Stimulated activated CD4-positive, alpha-beta T cell treated with anti-CD3 and anti-CD28 coated beads, TNF-alpha, amount 100 ng/mL, for 1 hour (primary cell): ENCODE measurements at places on chromosomes 5 and 9.

DNA sequence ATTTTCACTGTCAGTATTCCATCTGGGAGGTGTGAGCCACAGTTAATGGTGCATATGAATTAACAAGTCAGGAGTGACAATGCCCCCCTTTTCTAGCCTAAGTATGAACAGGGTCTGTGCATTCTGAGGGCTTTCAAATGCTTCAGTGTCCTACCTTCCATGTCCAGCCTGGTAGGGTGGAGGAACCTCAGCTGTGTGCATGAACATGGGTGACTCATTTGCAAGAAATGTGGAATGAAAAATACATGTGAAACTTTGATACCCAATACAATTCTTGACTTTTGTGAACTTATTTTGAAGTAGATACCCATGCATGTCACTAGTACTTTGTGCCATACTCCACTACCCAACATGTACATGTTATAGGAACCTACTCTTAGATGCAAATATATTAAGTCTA lies 375.8 kb downstream of the SEMA5A start:
- no peak for DNase-seq

DNA sequence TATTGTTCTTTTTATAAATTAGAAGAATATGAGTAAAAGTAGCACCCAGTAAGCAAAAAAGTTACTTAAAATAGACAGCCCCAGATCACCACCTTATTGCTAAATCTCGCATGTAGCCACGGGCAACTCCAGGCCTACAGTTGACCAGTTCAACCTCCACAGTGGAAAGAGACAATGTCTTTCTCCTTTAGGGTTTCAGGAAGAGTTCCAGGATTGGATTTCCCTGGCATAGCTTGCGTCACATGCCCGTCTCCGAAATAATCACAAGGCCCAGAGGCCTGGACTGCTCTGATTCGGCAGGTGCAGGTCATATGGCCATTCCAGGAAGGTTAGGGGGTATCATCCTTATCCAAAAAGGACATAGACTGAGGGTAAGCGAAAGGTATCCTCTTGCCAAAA lies 9.9 kb upstream of the PFDN1 start:
- no peak for DNase-seq

DNA sequence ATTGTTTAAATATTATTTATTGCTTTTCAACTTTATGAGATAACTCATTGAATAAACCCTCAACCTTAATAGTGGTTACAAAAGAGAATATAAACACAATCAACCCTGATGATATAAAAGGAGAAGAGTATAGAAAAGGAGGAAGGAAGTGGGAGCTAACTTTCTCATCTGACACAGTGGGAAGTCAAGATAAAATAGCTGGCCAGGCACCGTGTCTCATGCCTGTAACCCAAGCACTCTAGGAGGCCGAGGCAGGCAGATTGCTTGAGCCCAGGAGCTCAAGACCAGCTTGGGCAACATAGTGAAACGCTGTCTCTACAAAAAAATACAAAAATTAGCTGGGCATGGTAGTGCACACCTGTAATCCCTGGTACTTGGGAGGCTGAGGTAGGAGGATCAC lies 93.5 kb downstream of the PPP2R2B start:
- DNase-seq = no peak

GRCh38 chr9:100499866-100500265 lies 26.9 kb downstream of the TMEFF1 start:
- no peak for DNase-seq

- no peak for DNase-seq
Observed at GRCh38 chr9:36833954-36834353, 200.1 kb downstream of the PAX5 start.

- DNase-seq = no peak
Observed at GRCh38 chr5:859391-859790, 8.6 kb upstream of the ZDHHC11 start.

DNA sequence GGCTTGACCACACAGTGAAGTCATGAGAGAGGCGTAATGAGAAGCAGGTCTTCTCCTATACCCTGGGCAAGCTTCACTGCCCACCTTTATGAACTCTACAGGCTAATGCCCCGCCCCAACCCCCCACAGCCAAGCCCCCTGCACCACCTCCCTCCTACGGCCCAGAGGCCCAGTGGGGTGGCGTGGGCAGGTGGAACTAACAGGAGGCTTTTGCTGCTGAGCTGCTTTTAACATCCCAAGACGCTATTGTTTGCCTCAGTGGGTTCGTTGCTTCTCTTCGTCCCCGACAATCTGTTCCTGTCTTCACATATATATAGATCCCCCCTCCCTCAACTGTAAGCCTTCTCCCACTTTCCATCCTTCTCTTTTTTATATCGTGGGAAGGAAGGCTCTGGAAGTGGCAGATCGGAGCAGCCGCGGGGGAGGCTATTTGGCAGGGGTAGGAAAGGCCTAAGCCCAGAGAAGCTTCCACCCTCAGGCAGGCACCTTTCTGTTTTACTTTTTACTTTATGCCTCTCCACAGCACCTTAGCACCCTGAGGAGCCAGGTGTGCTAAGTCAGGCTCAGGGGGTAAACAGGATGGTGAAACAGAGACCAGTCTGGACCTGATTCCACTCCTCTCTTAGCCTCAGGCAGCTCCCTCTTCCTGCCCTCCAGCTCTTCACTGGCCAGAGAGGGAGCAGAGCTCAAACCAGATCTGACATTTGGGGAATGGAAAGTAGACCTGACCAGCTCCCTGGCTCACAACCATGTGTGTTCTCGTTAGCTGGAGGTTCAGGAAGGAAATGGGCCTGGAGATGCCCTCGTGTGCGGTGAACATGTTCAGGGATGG lies 26.5 kb downstream of the CD74 start:
- DNase-seq = no peak

GRCh38 chr5:122292332-122292731 lies 19.7 kb upstream of the SNCAIP start:
- no peak for DNase-seq

DNA sequence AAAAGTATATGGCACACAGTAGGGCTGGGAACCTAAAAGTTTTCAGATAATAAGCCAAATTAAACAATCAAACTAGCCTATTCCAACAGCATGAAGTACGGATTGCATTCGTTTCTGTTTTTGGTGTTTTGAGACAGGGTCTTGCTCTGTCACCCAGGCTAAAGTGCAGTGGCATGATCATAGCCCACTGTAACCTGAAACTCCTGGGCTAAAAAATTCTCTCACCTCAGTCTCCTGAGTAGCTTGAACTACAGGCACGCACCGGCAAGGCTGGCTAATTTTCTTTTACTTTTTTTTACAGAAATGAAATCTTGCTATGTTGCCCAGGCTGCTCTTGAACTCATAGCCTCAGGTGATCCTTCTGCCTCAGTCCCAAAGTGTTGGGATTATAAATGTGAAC lies 5.2 kb downstream of the RFX3 start:
- no peak for DNase-seq

GRCh38 chr5:137833463-137833862 lies 34.2 kb upstream of the MYOT start:
- DNase-seq = no peak
